Islet precursor cell (in vitro differentiated cells): ENCODE measurements at places on chromosomes 16 and 17.
A peak's percentile ranks its signal among the peaks of the same experiment; 100 is the strongest.

GRCh38 chr17:65565559-65565958 is 4.1 kb upstream of the AXIN2 start:
- DNase-seq = no peak

DNA sequence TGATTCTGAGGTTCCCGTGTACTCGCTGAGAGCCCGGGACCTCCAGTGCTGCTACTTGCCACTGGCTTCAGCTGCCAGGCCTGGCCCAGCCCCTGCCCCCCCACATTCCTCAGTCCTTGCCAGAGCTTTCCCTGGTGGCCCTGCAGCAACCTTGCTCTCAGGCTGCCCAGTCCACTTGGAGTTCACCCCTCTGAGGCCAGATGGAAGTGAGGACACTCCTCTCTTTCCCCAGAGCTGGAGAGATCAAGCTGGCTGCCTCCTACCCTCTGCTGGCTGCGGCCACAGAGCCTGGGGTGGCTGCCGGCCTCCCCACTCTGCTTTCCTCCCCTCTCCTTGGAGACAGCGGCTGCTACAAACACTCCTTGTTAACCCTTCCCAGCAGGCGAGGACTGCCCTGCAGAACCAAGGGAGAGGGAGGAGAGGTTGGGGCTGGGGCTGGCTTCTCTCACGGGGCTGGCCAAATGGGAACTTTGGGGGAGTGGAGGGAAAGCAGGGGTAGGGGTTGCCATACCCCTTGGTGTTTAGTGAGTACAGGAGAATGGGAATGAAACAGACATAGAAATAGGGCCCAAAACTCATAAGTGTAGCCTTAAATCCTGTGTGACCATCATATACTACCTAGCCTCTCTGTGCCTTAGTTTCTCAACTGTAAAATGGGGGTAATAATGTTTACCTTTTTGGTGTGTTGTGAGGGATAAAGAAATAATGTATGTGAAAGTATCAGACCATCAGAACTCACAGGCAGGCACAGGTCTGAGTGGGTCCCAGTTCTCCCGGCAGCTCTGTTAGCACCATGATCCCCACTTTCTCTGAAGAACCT is at the start of gene GAS2L2:
Gene GAS2L2, minus strand, starts transcription at position 295 of the 820 bp plus-strand sequence. CDS start 389 bp downstream, outside the sequence.
- no peak for DNase-seq

DNA sequence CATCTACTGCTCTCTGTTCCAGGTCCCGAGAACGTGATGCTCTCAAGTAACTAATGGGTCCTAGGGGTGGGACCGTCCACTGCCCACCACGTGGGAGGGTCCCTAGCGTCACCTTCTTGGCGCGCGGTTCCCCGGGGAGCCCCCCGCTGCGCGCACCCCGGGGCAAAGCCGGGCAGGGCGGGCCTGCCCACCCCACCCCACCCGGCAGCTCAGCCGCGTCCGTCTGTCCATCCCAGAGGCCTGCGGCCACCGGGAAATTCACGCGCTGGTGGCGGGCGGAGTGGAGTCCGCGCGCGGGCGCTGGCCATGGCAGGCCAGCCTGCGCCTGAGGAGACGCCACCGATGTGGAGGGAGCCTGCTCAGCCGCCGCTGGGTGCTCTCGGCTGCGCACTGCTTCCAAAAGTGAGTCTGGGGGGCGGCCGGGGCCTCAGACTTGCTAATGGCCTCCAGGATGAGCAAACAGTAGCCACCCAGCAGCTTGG is 494 bp downstream of the PRSS41 start:
- DNase-seq = peak; percentile 34

DNA sequence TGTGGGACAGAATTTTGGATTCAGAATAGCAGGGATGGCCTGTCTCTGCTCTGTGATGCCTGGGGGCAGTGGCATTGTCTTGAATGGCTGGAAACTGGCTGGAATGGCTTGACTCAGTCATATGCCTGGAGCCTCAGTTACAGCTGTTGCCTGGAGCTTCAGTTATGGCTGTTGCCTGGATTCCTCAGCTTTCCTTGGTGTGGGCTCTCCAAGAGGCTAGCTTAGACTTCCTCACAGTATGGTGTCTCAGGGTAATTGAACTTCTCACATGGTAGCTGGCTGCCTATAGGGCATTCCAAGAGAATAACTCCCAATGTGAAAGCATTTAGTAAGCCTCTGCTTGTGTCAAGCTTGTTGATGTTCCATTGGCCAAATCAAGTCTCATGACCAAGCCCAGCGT is 21.1 kb downstream of the KRT23 start:
- DNase-seq = peak; percentile 84

- no peak for DNase-seq
These were observed 3.1 kb downstream of the ABCA5 start for GRCh38 chr17:69323806-69324205.

GRCh38 chr16:68369697-68370580 is 59.1 kb downstream of the PRMT7 start:
- no peak for DNase-seq

- no peak for DNase-seq
These were observed 10.5 kb upstream of the NUDT7 start for GRCh38 chr16:77711775-77712174.

GRCh38 chr17:6756425-6757031 is 682 bp downstream of the XAF1 start:
- DNase-seq = no peak

- DNase-seq = no peak
These were observed 12.3 kb upstream of the ABCC12 start for GRCh38 chr16:48168075-48168474.

- DNase-seq = no peak
These were observed 101.2 kb downstream of the TTC19 start for GRCh38 chr17:16100737-16101400.

- no peak for DNase-seq
These were observed 783 bp downstream of the BHLHA9 start for GRCh38 chr17:1271030-1271423.

- DNase-seq = peak; percentile 37
These were observed 26.5 kb upstream of the ADGRG1 start for GRCh38 chr16:57601801-57602478.

- peak; percentile 96 for DNase-seq
These were observed at the start of gene ZNF267 for GRCh38 chr16:31873556-31874365. Gene ZNF267, plus strand, starts transcription at chr16:31873807. Its CDS starts 160 bp downstream, at chr16:31873967.

DNA sequence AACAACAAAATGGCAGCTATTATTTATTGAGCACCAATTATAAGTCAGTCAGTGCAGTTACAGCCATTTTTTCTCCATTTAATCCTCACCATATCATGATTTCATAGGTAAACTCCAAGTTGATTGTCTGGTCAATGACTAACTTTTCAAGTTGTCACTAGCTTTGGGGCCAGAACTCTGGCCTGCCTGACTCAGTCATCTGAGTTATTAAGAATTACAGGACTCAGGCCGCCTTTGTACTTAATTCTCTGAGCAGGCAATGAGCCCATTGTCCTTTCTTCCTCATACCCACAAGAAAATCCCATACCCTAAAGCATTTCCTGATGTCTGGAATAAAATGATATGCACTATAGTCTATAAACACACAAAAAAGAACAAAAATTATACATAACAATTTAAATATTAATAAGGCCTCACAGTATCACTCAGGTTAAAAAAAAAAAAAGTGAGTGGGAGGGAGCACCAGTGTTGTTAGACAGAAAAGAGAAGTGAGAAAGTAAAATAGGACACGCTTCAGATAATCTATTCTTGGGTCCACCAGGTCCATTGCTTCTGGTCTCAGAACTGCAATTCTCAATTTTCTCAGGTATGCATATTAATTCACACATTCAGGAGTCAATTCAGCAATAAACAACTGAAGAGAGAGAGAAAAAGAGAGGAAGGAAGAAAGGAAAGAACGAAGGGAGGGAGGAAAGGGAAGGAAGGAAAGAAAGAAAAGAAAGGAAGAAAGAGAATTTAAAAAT is 70.2 kb downstream of the SPAG9 start:
- no peak for DNase-seq

DNA sequence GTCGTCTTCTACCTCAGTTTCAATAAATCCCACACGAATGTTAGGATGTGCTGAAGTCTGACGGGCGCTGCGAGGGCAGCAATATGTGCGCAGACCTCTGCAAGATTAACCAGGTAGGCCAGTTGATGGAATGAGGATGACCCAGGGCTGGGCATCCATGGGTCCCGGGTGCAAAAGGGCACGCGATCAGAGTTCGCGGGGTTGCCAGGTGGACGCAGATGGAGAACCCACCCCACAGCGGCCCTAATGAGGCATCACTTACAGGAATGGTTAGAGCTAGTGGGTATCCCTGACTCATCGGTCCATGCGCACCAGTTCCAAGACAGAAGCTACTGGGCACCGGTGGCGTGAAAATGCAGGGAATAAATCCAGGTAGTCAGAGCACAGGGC is 2116.0 kb downstream of the TP53TG3F start:
- no peak for DNase-seq

DNA sequence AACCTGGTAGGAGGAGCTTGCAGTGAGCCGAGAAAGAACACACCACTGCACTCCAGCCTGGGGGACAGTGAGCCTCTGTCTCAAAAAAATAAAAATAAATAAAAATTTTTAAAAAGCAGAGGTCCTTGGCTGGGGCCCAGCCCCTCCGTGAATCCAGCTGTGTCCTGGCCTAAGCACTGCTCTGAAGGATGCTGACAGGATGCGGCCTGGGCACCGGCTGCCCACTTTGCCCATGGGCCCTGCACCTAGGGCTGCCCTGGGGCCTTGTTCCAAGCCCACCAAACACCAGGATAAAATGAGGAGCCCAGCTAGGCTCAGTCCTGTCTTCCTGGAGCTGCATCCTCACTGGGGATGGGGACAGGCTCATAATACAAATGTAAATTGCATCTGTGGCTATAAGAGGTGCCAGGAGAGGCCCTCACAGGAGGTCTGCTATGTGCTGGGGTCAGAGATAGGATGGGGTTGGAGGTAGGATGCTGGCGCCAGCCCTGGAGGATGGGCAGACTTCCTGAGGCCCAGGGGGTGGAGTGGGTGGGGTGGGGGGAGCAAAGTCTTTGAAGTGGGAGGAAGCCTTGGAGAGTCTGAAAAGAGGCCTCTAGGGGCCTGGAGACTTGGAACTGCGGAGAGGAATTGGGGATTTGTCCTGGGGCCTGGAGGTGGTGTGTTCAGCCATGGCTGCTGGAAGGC is 6.2 kb downstream of the C16orf89 start:
- DNase-seq = no peak

DNA sequence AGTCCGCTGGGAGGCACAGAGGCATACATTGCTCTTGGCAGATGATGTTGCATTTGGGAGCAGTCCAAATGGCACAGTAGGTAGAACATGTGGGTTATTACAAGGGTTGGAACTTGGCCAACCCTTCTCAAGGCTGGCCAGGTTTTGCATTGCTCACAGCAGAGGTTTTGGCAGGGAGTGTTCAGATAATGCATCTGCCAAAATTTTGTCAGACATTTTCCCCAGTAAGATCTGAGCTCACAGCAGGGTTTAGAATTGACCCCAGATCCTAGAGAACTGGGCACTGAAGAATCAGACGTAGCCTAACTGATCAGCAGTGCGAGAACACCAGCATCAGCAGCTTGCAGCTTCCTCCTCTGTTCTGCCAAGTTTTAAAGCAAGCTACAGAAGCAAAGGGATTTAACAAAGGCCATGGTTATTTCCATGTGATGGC is 468.8 kb upstream of the KIF2B start:
- no peak for DNase-seq

- peak; percentile 99 for DNase-seq
These were observed at the start of gene MEAK7 for GRCh38 chr16:84504420-84505248. Gene MEAK7, minus strand, starts transcription at chr16:84504659. Its CDS starts 6,573 bp downstream, at chr16:84498086.

DNA sequence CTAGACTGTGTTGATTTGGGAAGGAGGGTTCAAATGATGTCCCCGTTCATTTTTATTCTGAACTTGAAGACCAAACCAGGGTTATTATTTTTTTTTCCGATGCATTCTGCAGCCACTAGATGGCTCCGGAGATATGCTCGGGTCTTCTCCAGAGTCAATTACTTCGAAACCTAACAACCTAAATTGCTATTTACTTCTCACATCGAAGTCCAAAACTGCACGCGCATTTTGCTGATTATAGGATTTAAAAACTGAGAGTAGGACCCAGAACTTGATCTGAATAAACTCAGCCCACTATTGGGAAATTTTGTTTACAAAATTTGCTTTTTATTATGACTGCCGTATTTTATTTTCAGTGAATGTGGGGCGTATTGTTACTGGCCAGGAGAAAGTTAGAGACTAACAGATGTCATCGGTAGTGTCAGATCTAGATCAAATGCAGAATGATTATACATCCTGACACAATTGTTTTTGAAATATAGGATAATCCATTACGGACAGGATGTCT is 263.8 kb downstream of the HS3ST3A1 start:
- DNase-seq = no peak

DNA sequence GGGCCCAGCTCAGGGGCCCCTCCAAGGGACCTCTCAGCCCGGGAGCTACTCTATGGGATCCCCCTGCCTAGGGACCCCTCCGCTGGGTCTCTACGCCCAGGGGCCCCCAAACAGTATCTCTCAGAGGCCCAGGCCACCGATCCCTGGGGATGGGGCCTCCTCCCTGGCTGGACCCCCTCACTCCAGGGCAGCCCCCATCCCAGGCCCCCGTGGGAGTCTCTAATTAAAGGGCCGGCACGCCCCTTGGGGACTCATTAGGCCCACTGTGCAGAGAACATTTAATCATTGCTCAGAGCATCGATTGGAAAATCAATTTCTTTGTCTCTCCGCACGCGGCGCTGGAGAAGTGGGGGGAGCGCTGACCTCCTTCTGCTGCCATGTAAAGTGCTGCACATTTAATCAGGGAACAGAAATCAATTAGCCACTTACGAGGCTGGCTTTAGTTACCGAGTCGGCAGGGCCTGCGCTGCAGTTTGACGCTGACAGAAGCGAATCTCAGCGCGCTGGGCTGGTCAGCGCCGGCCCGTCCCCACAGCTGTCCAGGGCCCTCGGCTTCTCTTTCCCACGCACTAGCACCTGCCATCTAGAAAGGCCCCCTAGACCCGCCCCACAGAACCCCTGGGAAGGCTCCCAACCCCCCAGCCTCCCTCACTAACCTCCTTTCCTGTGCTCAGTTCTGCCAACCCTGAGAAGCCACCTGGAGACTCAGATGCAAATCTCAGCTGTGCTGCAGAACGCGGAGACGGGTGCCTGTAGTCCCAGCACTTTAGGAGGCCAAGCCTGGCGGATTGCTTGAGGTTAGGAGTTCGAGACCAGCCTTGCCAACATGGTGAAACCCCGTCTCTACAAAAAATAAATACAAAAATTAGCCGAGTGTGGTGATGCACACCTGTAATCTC is 20.2 kb upstream of the C1QL1 start:
- DNase-seq = no peak

DNA sequence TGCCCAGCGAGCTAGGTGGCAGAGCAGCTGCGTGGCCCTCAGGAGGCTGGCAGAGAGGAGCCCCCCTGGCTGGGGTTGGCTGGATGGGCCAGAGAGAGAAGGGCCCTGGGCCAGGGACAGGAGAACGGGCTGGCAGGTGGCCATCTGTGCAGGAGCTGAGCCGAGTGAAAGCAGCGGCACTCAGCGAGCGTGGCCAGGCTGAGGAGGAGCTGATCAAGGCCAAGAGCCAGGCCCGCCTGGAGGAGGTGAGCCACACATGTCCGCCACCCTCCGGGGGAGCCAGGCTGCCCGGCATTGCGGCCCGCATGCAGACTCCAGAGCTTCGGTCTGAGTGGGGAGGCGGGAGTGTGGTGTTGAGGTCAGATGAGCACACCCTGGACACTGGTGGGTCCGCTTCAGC is 2.1 kb upstream of the RAC3 start:
- no peak for DNase-seq
